Renal cortex interstitium (tissue), 15 donors: ENCODE measurements at places on chromosomes 4 and X. TPM values are rescaled to one million over a fixed set of nuclear protein-coding genes. Genes with fewer than 3 reads are reported as not detected.

Gene ZAR1
- not detected for polyA plus RNA-seq

Gene FAT1
- 219 TPM for polyA plus RNA-seq

Gene ITIH6
- not detected for polyA plus RNA-seq

Gene RNF150
- polyA plus RNA-seq: 28.0 TPM

Gene GSX2
- not detected for polyA plus RNA-seq

Gene MORC4
- polyA plus RNA-seq: 18.6 TPM

Gene DMRTC1
- 0.30 TPM for polyA plus RNA-seq

Gene ADH7
- not detected for polyA plus RNA-seq

Gene USP46
- 35.6 TPM for polyA plus RNA-seq

DNA sequence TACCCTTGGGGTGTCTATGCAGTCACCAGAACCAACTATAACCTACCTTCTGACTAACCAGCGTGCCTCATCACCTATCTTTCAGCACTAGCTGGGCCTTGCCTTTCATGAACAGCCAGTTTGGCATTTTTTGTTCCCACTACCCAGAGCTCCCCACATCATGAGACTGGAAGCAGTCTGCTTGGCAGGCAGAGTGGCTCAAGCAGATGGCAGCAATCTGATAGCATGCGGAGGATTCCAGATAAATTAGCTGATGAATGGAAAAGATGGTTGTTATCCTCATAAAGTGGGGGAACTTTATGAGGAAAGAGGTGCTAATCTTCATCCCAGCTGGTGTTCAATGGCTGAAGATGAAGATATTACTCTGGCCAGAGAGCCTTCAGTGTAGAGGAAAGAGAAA lies 243.2 kb upstream of the EDA2R start:
- no peak for DNase-seq

DNA sequence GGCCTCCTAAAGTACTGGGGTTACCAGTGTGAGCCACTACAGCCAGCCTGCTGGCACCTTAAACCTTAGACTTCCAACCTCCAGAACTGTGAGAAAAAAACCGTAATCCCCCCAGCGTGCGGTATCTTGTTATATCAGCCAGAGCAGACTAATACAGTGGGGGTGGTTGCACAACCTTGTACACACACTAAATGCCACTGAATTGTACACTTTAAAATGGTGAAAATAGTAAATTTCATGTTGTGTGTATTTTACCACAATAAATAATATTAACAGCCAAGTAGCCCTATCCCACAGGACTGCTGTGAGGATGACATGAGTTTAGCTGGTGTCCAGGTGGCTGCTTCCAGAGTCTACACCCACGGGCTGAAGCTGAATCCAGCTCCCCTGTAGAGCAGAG lies 38.8 kb downstream of the ZBTB49 start:
- DNase-seq: no peak

GRCh38 chr4:75834772-75835154 lies 67.5 kb downstream of the PPEF2 start:
- DNase-seq: no peak

DNA sequence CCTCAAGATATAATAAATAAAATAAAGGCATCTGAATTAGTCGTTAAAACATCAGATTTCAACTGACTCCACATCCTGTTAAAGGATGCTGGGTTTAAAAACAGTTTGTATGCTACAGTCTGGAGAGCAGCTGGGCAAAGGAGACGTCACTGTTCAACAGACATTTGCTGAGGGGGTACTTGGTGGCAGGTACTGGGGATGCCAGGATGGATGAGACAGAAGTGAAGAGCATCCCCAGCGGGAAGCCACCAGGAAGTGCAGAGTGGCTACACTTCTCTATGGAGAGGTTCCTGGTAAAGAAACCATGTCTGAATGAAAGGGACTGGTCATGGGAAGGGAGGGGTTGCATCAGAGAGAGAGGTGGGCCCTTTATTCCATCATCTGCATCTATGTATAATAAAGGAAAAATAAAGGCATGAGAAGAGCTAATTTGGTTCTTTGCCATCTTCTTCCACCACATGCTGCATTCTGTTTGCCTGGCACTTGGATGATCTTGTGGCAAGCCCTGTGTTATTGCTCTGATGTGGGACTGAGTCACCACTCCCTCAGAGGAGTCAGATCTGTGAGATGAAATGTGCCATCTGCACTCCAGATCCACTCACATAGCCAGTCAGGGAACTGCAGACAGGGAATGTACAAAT lies 145.0 kb downstream of the SOWAHB start:
- no peak for DNase-seq

GRCh38 chr4:99826016-99826415 lies 9.4 kb downstream of the DAPP1 start:
- DNase-seq: no peak

DNA sequence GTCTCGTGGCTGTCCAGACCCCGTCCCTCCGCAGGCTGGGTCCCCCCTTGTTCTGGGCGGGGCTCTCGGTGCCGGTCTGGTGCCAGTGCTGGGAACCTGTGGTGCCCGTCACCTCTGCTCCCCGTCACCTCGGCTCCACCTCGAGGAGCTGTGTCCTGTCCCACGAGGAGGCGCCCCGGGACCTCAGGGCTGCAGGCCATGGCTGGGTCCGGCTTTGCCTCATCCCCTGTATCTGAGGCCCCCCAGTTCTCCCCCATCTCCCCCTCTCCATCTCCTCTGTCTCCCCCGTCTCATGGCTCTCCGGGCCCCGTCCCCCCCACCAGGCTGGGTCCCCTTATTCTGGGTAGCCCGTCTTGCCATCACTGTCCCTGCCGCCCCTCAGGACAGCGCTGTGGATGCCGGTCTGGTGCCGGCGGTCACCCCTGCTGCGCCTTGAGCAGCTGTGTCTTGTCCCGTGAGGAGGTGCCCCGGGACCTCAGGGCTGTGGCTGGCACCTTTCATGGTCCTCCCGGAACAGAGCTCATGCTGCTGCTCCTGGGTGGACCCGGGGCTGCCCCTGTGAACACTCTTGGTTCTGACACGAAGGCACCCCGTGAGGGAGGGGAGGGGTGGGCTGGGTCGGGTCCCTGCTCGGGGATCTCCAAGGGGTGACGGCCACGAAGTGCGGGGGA lies 13.4 kb upstream of the GTPBP6 start:
- no peak for DNase-seq

DNA sequence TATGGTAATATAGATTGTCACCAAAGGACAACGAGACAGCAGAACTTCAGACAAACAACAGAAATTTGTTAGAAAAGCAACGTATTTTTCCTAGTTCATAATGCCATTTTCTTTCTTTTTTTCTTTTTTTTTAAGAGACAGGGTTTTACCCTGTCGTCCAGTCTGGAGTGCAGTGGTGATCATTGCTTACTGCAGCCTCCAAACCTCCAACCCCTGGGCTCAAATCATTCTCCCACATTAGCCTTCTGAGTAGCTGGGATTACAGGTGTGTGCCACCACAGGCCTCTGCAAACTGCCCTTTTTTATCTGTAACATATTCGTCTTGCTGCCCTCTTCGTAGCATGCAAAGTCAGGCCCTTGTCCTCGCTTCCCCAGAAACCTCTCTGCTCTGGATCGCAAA lies 116.5 kb upstream of the PDLIM3 start:
- DNase-seq: no peak

GRCh38 chr4:52755426-52755825 lies 4.2 kb upstream of the ERVMER34-1 start:
- DNase-seq: no peak

DNA sequence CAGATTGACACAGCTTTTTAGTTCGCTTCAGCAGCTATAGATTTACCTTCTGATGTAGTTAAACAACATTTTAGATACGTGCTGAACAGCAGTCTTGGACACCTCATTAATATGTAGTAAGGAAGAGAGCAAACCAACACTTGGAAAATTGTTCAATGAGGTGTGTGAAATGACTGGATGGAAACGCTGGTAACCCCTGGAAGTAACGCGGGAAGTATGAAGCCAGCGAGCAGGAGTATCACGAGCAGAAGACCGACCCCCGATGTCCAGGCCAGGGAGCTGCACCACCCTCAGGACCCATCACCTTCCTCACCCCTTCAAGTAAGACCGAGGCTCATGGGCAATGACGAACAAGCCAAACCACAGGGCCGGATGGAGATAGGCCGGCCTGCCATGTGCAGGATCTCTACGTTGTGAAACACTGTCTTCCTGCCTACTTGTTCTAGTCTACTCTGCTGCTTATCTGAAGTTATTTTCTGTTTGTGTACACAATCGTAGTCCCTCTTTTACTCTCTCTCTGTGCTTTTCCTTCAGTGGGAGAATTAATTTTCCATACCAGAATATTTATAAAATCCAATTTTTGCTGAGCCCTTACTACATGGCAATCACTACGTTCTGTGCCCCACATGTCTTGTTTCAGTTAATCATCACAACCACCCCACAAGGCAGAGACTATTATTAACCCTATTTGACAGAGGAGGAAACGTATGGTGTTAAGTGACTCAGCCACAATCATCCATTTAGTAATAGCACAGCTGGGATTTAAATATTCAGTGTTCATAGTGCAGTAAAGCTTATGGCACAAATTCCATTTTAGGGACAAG lies 221.7 kb downstream of the APBB2 start:
- DNase-seq: no peak

- DNase-seq: no peak
These were observed 47.0 kb downstream of the FGFRL1 start for GRCh38 chr4:1058198-1058996.

- DNase-seq: no peak
These were observed 64.1 kb downstream of the ALPK1 start for GRCh38 chr4:112361181-112361791.

DNA sequence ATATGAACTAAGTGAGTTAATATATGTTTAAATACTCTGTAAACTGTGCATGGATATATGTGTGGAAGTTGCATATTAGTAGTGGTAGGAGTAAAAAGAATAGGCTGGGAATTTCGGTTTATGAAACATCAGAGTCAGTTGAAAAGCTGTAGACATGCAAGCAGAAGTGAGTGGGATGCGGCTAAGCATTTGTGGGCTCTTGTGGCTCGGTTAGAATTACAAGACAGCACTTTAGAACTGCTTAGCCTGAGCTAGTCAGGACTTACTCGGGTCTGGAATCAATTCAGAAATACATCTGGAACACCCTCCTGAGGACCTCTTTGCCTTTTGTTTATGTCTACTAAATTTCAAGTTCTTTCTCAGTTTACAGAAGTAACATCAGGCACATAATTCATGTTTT lies 93.6 kb downstream of the AFF2 start:
- no peak for DNase-seq
